ENCODE measurements at places on chromosomes 12 and 14. TPM values are rescaled to one million over a fixed set of nuclear protein-coding genes. Genes with fewer than 3 reads are reported as not detected.

DNA sequence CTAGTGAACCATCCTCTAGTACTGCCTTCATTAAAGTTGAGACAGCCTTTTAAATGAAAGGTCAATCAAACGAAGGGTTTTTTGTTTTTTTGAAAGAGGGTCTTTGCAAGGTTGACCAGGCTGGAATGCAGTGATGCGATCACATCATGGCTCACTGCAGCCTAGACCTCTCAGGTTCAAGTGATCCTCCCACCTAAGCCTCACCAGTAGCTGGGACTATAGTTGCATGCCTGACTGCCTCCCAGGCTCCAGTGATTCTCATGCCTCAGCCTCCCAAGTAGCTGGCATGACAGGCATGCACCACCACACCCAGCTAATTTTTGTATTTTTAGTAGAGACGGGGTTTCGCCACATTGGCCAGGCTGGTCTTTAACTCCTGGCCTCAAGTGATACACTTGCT lies 114.6 kb upstream of the SINHCAF start:
- no peak for DNase-seq

DNA sequence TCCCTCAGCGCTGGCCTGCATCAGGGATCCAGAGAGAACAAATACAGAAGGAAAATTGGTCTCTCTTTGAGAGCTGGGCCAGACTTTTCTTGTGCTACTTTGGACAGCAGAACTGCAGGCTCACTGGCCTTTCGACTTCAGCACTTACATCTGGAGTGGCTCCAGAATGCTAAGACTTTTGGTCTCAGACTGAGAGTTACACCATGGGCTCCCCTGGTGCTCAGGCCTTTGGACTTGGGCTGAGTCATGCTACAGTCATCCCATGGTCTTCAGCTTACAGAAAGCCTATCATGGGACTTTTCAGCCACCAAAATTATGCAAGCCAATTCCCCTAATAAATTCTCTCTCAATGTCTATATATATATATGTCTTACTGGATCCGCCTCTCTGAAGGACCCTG lies 9.0 kb upstream of the CD163 start:
- no peak for DNase-seq

Gene FOXN4
- 1.3 TPM for total RNA-seq

Gene KRT3
- not detected for total RNA-seq

Gene CCDC196
- total RNA-seq = not detected

Gene ERP27
- not detected for total RNA-seq

Gene ALX1
- 4.1 TPM for total RNA-seq
